Dermis lymphatic vessel endothelial cell (primary cell): ENCODE measurements at places on chromosomes 3 and 15. TPM values are rescaled to one million over a fixed set of nuclear protein-coding genes. Genes with fewer than 3 reads are reported as not detected.

Gene KCNMB3
- total RNA-seq: 2.6 and 2.9 TPM in 2 replicates

Gene KY
- not detected in 2 replicates for total RNA-seq

Gene LTF
- under 0.01 and 0.26 TPM in 2 replicates for total RNA-seq

Gene NR1I2
- total RNA-seq: not detected in 2 replicates

Gene GNAT1
- not detected in 2 replicates for total RNA-seq

Gene TEX9
- total RNA-seq: 0.11 and 0.34 TPM in 2 replicates

Gene CHRFAM7A
- total RNA-seq: 0.60 and 1.6 TPM in 2 replicates

Gene SPTBN5
- total RNA-seq: 0.76 and 1.0 TPM in 2 replicates

Gene SLCO2A1
- total RNA-seq: 6.7 and 9.0 TPM in 2 replicates

Gene DPPA2
- not detected in 2 replicates for total RNA-seq

Gene CGNL1
- 37.0 and 38.2 TPM in 2 replicates for total RNA-seq

Gene FAM227B
- total RNA-seq: 2.4 and 4.0 TPM in 2 replicates
